ENCODE measurements at places on chromosomes 13 and 19.

DNA sequence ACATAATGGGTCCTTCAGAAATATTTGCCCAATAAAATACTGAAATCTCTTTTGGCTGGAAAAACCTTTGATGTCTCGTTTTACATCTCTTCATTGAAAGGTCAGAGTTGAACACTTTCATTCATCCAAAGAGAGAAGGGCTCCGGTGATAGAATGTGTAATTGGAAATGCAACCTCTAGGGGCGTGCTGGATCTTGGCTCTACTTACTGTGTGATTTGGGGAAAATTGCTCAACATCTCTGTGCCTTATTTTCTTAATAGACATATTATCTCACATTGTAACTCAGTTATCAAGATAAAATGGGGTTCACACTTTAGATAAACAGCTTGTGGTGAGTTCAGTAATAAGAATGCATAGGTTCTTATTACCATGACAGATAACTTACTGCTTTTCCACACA is 1444.1 kb downstream of the SLITRK5 start:
- DNase-seq = no peak

- DNase-seq = peak; percentile 85
Measured at GRCh38 chr13:34358811-34359513, 541.0 kb downstream of the RFC3 start.

DNA sequence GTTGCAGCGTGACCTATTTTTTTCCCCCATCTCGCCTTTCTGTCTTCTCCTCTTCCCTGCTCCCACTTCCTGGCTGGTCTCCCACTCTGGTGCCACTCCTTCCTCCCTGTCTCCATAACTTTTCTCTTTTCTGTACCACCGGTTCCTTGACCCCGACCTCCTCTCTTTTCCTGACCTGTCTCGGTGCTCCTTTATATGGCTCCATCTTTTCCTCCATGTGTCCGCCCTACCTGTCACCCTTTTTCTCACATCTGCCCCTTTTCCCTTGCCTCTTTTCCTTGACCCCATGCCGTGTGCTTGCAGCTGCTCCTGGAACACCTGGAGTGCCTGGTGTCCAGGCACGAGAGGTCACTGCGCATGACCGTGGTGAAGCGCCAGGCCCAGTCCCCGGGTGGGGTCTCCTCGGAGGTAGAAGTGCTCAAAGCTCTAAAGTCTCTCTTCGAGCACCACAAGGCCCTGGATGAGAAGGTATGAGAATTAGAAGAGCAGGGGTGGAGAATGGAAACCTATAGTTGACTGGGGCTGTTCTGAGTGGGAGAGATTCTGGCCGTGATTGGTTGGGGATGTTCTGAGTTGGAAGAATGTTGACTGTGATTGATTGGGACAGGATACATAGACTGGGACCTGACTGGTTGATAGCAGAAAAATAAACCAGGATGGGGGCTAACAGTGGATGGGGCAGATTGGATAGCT is 9.3 kb downstream of the PPFIA3 start:
- DNase-seq = no peak

- peak; percentile 36 for DNase-seq
Measured at GRCh38 chr13:51728972-51729371, 75.0 kb downstream of the DHRS12 start.

GRCh38 chr13:103203735-103204330 is 137.6 kb upstream of the SLC10A2 start:
- no peak for DNase-seq

- no peak for DNase-seq
Measured at GRCh38 chr19:15178629-15179308, 22.0 kb downstream of the NOTCH3 start.

GRCh38 chr19:2170987-2171348 is 7.2 kb downstream of the DOT1L start:
- no peak for DNase-seq

DNA sequence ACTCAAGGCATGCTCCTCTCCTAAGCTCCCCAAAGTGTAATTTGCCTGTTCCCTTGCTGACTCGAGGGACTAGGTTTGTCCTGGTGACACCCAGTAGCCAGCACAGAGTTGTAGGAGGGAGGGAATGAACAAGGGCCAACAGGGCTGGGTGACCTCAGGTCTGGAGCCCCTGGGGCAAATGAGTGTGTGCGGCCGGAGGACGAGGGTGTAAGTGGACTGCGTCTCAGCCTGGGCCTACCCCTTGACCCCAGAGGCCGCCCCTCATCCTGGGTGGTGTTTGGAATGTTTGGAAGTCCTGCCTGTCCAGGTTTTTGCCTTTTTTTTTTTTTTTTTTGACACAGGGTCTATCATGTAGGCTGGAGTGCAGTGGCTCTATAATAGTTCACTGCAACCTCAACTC is 1.3 kb upstream of the ZNF653 start:
- no peak for DNase-seq

DNA sequence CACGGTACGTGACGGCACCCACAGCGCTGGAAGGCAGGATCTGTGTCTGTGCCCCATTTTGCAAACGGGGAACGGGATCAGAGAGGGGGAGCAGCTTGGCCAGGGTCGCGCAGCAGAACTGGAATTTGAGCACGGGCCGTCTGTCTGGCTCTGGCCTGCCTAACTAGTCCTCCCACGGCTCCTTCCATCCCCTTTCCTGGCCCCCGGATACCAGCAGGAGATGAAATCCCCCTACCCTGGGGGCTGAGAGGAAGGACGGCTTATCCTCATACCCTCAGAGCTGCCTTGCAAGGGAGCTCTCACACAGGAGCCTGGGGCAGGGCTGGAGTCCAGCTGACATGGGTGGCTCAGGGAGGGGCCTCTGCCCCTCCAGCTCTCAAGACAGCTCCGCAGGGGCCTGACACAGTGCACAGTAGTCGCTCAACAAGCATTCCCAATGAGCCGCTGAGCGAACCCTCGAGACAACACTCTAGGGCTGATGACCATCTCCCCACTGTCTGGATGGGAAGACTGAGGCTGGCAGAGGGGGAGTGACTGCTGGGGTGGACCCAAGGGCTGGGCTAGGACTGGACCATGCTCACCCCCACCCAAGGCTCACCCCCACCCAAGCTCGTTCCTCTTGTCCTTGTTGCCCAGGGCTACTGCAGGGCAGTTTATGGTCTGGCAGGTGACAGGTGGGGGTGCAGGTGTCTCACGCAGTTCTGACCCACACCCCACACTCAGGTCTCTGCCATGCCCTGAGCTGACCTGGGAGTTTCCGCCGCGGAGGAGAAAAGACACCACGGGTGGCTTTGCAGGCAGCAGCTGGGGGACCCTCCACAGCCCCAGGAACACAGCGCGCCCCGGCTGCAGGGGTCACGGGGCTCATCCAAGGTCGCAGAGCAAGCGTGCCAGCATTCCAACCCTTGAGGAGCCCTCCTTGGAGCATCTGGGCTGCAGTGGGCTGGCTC is 4.0 kb downstream of the ZBTB7A start:
- DNase-seq = no peak

- peak; percentile 65 for DNase-seq
Measured at GRCh38 chr13:44306371-44307192, 67.0 kb upstream of the SERP2 start.

- no peak for DNase-seq
Measured at GRCh38 chr13:30807392-30807791, 72.0 kb downstream of the ALOX5AP start.

DNA sequence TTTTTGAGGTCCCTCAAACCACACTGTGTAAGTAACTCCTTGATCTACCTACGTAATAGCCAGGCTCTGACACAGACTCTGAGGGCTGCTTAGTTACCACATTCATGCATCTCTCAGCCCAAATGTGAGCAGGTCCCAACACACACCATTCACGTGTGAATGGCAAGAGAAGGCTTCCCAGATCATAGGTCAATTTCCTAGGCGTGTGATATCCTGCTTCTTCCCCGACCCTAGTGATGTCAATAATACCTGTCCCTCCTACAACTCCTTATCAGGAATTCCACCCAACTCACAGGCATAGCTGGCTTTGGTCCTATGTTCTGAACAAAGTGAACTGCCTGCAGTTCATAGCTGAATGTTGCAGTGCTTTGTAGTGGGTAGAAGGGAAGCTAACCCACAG is 334.5 kb downstream of the RFC3 start:
- DNase-seq = no peak

- no peak for DNase-seq
Measured at GRCh38 chr19:48473161-48473966, 4.2 kb downstream of the CYTH2 start.

- DNase-seq = no peak
Measured at GRCh38 chr13:111853721-111854120, 213.2 kb upstream of the SOX1 start.

DNA sequence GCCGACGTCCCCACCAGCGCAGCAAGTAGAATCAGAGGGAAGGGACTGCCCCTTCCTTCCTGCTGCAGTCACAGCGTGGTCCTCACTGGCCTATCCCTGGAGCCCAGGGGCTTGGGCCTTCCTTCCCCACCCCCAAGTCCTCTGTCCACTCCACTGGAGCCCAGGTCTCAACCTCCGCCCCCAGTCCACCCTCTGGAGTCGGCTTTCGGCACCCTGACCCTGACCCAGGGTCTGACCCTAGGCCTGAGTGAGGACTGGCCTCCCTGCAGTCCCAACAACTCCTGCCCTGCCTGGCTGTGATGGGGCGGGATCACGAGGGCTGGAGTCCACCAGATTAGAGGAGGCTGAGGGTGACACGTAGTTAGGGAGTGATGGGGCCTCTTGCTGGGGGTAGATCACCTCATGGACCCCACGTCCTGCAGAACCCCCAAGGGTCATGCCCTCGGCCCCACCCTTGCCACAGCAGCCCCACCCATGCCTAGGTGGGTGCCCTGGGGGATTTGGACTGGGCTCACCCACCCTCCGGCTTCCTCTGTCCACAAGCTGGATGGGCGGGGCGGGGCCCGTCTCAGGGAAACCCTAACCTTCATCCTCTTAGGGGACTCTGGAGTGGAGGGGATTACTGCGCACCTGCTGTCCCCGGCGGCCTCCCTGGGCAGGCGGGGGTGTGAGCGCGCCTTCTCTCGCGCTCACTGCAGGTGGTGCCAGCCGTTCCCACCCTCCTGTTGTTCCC is 3.8 kb downstream of the RAX2 start:
- DNase-seq = no peak

DNA sequence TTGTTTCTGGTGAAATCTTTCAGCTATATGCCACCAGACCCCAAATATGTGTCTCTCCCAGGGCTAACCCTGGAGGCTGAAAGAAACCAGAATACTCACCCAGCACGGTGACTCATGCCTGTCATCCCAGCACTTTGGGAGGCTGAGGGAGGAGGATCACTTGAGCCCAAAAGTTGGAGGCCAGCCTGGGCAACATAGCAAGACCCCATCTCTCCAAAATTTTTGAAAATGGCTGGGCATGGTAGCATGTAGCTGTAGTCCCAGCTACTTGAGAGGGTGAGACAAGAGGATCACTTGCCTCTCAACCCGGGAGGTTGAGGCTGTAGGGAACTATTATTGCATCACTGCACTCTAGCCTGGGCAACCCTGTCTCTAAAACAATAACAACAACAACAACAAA is 76.1 kb upstream of the UQCRFS1 start:
- no peak for DNase-seq

DNA sequence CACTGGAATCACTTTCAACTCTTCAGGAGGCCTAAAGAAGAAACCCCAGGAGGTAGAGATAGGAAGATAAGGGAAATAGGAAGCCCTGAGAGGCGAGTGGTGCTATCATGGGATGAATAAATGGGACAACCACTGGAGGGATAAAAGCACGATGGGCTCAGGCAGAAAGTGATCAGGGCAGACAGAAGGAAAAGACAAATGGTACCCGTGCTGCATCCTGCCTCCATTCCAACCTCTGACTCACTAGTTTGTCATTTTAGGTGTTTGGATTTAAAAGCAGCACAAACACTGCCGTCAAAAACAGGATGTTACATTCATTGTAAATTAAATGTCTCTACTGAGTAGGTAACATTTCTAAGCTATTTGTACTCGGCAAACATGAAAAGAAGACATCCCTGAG is 314.3 kb upstream of the HTR2A start:
- no peak for DNase-seq

DNA sequence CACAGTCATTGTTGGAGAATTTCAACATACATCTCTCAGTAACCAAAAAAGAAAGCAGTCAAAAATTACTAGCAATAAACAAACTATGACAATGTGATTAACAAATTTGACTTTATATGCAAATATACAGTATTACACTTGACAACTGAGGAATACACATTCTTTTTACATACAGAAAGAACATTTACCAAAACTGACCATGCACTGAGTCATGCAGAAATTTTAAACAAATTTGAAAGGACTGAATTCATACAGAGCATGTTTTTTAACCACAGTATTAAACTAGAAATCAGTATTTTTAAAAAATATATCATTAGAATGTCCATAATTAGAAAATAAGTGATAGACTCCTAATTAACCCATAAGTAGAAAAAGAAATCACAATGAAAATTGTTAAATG is 420.1 kb downstream of the TBC1D4 start:
- DNase-seq = peak; percentile 17

DNA sequence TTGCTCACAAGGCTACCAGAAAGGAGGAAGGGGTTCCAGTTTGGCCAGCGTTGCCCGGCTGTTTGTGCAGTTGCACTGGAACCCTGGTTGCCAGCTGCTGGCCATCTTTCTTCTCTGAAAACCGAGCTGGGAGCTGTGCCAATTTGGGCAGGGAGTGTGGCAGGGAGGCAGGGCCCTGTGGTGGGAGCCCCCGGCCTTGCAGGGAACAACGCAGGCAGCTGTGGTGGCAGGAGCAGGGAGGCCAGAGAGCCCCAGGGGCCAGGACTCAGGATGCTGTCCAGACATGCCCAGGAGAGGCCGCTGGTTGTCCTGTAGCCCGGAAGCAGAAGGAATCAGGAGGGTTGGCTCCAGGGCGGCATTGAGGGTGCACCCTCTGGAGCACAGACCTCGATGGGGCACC is 4.8 kb downstream of the KMT5C start:
- DNase-seq = no peak

DNA sequence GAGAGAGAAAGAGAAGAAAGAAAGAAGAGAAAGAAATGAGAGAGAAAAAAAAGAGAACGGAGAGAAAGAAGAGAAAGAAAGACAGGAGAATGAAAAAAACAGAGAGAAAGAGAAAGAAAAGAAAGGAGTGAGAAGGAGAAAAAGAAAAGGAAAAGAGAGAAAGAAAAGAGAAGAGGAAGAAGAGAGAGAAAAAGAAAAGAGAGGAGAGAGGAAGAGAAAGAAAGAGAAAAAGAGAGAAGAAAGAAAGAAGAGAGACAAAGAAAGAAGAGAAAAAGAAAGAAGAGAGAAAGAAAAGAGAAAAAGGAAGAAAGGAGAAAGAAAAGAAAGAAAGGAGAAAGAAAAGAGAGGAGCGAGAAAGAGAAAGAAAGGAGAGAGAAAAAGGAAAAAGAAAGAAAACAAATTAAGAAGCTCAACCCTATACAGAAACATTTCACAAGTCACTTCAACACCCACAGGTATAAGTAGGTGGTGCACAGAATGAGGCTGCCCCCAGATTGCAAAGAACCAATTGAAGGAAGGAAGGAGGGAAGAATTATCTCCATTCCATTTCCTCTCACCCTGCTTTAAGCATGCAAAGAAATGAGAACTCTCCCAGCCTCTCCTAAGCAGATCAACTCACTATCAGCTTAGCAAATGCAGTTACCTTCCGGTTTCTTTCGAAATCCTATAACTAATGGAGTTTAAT is 98.8 kb upstream of the CACNA1A start:
- no peak for DNase-seq

GRCh38 chr13:31012655-31013024 is 80.2 kb downstream of the TEX26 start:
- DNase-seq = peak; percentile 66

GRCh38 chr19:52536448-52536800 is 9.0 kb downstream of the ZNF808 start:
- DNase-seq = peak; percentile 12
